ENCODE measurements at places on chromosomes 3 and 15. TPM values are rescaled to one million over a fixed set of nuclear protein-coding genes. Genes with fewer than 3 reads are reported as not detected.
A peak's percentile ranks its signal among the peaks of the same experiment; 100 is the strongest.

DNA sequence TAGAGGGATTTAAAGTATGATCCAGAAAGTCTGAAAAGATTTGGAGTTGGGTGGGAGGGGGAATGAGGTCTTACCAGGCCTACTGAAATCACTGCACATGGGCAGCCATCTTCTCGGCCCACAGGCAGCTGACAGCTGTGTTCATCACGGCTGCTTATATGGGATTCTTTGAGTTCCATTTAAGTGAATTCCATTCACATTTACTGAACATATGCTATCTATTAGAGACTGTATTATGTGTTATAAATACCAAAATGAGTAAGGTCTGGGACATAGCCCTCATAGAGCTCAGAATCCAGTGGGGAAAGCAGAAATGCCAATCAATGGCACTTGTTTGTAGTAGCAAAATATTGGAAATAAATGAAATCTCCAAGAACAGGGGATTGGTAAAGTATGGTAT, 91.1 kb downstream of the TRIM42 start:
- DNase-seq = no peak
- H3K36me3 ChIP-seq = no peaks in the 10 kb centered on the region
- no peak overlapping the region for H3K4me3 ChIP-seq
- H3K4me1 ChIP-seq = peaks cover 27% of the 10 kb centered on the region
- no peak overlapping the region for H3K27ac ChIP-seq

Gene FRMD4B
- 6.9 TPM for total RNA-seq

- no peak overlapping the region for H3K4me3 ChIP-seq
- no peak for DNase-seq
- H3K27me3 ChIP-seq = peaks cover 25% of the 10 kb centered on the region
- H3K27ac ChIP-seq = no peak overlapping the region
- no peaks in the 10 kb centered on the region for H3K36me3 ChIP-seq
Measured at GRCh38 chr15:59347915-59348314, 24.8 kb downstream of the MYO1E start.

DNA sequence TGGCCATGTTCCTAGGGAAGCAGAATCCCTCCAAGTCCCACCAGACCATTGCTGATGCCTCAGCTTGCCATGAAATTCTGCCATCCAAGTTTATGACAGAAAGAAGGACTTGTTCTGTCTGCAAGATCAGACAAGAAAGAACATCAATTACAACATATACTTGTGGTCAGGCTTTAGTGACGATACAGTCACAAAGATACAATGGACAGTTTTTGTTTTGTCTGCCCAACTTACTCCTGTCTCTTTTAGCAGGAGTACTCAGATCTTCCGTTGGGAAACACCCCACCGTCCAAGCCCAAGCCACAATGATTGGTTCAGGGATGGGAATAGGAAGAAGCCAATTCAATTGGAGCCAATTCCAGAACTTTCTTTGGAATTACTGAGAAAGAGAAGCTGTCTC, 15.7 kb downstream of the KLHL6 start:
- no peaks in the 10 kb centered on the region for H3K27me3 ChIP-seq
- no peak overlapping the region for H3K4me3 ChIP-seq
- no peak for DNase-seq
- H3K36me3 ChIP-seq = peaks cover 27% of the 10 kb centered on the region
- H3K4me1 ChIP-seq = peaks cover 76% of the 10 kb centered on the region
- H3K27ac ChIP-seq = no peak overlapping the region

Gene WNT7A
- total RNA-seq = 0.20 TPM

DNA sequence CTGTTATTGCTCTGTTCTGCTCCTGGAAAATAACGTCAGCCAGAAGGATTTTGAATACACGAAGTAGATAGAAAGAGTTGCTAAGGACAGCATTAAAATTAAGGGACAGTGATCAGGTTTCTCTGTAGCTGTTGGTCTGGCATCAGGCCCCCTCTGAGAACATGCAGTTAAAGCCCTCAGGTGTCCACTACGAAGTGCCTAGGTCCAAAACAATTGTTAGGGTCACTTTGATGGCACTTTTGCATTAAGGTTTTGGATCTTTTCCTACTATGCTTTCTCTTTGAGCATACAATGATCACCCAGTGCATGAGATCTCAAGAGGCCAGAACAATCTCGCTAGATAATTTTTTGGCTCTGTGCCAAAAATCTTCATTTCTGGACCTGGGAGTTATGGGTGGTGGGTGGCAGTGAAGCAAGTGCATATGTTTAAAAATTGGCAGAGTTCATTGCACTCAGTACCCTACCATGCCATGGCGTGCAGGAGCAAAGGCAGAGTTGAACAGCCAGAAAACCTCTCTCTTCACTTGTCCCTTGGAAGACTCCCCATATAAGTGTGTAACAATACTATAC, 797.6 kb downstream of the ROBO2 start:
- DNase-seq = no peak
- no peaks in the 10 kb centered on the region for H3K4me1 ChIP-seq
- no peaks in the 10 kb centered on the region for H3K36me3 ChIP-seq
- no peak overlapping the region for H3K4me3 ChIP-seq

GRCh38 chr3:32592011-32592410, 21.4 kb upstream of the DYNC1LI1 start:
- DNase-seq = no peak
- H3K4me1 ChIP-seq = no peaks in the 10 kb centered on the region
- no peaks in the 10 kb centered on the region for H3K36me3 ChIP-seq

GRCh38 chr3:124952282-124952855, 17.8 kb upstream of the MUC13 start:
- no peak overlapping the region for H3K27ac ChIP-seq
- H3K4me1 ChIP-seq = no peaks in the 10 kb centered on the region
- no peak overlapping the region for H3K4me3 ChIP-seq
- H3K27me3 ChIP-seq = peaks cover 25% of the 10 kb centered on the region
- DNase-seq = no peak

GRCh38 chr15:69017978-69018377, 3.5 kb downstream of the NOX5 start:
- no peaks in the 10 kb centered on the region for H3K36me3 ChIP-seq
- peaks cover 23% of the 10 kb centered on the region for H3K27me3 ChIP-seq
- DNase-seq = no peak
- H3K4me3 ChIP-seq = no peak overlapping the region

Gene ZXDC
- 27.8 TPM for total RNA-seq

Gene TICRR
- 29.8 TPM for total RNA-seq

DNA sequence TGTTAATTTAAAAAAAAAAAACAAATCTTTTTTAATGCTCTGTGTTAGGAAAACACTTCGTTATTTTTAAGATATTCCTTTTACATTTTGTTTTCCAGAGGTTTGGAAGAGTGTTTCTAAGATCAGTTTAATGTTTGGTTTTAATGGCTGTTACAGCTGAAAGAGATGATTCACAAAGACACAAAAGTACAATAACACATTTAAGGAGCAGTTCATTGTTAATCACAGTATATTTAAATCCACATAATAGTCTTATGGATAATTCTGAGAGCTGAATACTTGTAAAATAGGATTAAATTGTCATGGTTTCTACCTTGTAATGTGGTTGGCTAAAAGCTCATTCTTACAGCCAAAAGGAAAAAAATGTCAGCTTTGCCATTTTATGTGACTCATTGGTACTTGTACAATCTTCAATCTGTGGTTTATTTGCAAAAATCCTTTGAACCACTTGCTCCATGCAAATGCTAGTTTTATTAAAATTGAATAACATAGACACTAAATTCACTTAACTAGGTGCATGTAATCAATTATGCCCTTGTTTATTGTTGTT, 426.4 kb downstream of the NLGN1 start:
- H3K4me3 ChIP-seq = no peak overlapping the region
- no peaks in the 10 kb centered on the region for H3K4me1 ChIP-seq
- no peaks in the 10 kb centered on the region for H3K36me3 ChIP-seq
- H3K27ac ChIP-seq = no peak overlapping the region
- no peaks in the 10 kb centered on the region for H3K27me3 ChIP-seq

DNA sequence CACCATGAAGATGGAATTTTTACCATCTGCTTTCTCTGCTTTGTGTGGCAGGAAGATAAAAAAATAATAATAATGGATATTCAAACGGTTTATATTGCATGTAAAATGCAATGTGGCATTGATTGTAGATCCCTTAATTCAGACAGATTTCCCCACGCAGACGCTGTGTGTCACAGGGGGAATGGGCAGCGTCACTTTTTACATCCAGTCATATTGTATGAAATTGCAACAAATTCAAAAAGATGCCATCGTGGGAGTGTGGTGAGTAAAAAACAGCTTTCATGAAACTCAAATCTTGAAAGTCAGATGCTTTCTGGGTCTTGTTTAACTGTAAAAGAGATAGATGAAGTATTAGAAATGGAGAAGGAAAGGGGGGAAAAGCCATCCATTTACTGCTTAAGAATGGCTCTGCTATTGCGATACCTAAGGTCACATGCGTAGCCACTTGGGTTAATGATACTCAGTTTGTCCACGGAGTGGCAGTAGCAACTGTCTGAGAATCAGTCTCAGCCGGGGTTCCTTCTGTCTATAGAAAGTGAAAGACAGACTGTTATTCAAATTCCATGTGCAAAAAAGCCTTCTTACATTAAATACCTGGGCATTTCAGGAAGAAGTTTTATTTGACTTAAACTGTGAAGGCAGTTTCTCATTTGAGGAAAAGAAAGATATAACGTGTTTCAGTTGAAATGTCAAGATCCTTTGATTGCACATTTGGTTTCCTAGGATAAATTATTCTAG, 28.5 kb downstream of the BTD start:
- H3K27ac ChIP-seq = no peak overlapping the region
- no peaks in the 10 kb centered on the region for H3K36me3 ChIP-seq
- no peaks in the 10 kb centered on the region for H3K27me3 ChIP-seq
- peaks cover 22% of the 10 kb centered on the region for H3K4me1 ChIP-seq

Gene BCL2A1
- total RNA-seq = 14.8 TPM

- peaks cover 4% of the 10 kb centered on the region for H3K27me3 ChIP-seq
- no peaks in the 10 kb centered on the region for H3K36me3 ChIP-seq
- H3K4me1 ChIP-seq = no peaks in the 10 kb centered on the region
- H3K4me3 ChIP-seq = no peak overlapping the region
Measured at GRCh38 chr3:131645638-131646037, 142.9 kb upstream of the MRPL3 start.

GRCh38 chr3:43014956-43015355, 35.8 kb downstream of the GASK1A start:
- H3K27ac ChIP-seq = no peak overlapping the region
- DNase-seq = no peak
- H3K36me3 ChIP-seq = no peaks in the 10 kb centered on the region

GRCh38 chr15:90160781-90161727, 40.1 kb upstream of the SEMA4B start:
- H3K27ac ChIP-seq = no peak overlapping the region
- H3K4me3 ChIP-seq = no peak overlapping the region
- H3K27me3 ChIP-seq = peaks cover 4% of the 10 kb centered on the region
- no peak for DNase-seq

DNA sequence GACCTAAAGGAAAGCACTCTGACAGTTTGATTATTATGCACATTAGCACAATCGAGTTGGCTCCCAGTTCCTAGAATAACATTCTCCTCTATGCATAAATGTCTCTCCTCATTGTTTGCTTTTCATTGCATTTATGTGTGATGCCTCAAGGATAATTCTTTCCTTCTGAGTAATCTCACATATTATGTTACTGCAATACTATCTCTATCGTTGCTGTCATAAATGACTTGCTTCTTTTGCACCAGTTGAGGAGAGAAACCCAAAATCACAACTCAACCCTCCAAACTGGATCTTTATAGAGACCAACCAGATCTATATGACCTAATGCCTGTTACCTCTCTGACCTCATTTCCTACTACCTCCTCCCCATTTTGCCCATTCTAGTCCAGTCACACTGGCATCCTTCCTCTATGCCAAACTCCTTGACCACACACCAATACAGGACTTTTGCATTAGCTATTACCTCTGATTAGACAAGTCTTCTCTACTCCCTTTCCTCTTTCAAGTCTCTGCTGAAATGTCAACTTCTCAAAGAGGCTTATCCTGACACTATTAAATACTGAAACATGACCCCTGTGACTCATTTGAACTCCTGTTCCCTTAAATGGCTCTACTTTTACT, 1026.0 kb downstream of the TUSC7 start:
- H3K27ac ChIP-seq = no peak overlapping the region
- no peak overlapping the region for H3K4me3 ChIP-seq
- DNase-seq = no peak
- no peaks in the 10 kb centered on the region for H3K27me3 ChIP-seq
- no peaks in the 10 kb centered on the region for H3K36me3 ChIP-seq

- H3K4me3 ChIP-seq = no peak overlapping the region
- no peaks in the 10 kb centered on the region for H3K36me3 ChIP-seq
- no peak for DNase-seq
- H3K27me3 ChIP-seq = no peaks in the 10 kb centered on the region
- no peaks in the 10 kb centered on the region for H3K4me1 ChIP-seq
Measured at GRCh38 chr15:36256404-36256807, 323.0 kb upstream of the CDIN1 start.

GRCh38 chr3:141413391-141413790, 45.1 kb downstream of the ZBTB38 start:
- H3K4me3 ChIP-seq = peak overlapping the region; percentile 69
- DNase-seq = peak; percentile 33
- no peaks in the 10 kb centered on the region for H3K27me3 ChIP-seq
- peaks cover 65% of the 10 kb centered on the region for H3K4me1 ChIP-seq

Measured in activated CD4-positive, alpha-beta T cell treated with anti-CD3 and anti-CD28 coated beads, Interleukin-2, amount 10 ng/mL, durations not matched to agents 7 days and 5 days (primary cell).